Right lobe of liver (tissue), 6 donors: ENCODE measurements at places on chromosomes 12 and 14. TPM values are rescaled to one million over a fixed set of nuclear protein-coding genes. Genes with fewer than 3 reads are reported as not detected.
A peak's percentile ranks its signal among the peaks of the same experiment; 100 is the strongest.

The PLEKHD1 gene
- total RNA-seq, result not detected

The OR6C6 gene
- total RNA-seq, result not detected

DNA sequence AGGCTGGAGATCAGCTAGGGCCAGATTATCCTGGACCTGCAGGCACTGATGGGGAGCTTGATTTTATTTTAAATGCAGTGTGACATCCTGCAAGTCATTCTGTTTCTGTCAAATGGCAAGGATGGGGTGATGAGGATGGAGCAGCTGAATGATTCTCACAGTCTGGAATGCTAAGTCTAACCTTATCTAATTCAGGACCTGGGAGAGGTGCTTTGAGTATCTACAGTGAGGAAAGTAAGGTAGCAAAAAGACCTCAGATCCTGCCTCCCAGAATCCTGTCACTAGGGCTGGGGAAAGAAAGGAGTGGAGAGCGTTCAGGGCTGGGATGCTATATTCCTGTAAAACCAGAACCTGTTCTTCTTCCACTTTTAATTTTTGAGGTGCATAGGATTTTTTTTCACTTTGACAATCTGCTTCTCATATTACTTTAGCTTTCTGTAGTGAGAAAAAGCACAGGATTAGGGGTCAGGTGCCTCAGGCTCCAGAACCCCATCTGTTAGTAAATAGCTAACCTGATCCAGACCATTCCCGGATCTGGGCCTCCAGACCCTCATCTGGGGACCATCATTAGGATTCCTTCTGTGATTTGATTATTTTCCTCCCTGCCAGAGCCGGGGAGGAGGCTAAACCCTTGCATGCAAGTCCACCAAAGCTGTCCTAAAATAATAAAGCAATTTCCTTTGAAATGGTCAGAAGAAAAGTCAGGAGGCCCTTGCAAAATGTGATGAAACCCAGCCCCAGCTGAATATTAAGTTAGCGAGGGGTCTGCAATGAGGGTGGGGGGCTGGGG lies 54.7 kb downstream of the ASCL1 start:
- H3K27ac ChIP-seq, result no peak overlapping the region
- no peak for DNase-seq
- no peaks in the 10 kb centered on the region for H3K4me1 ChIP-seq
- H3K4me3 ChIP-seq, result no peak overlapping the region
- no peaks in the 10 kb centered on the region for H3K36me3 ChIP-seq

DNA sequence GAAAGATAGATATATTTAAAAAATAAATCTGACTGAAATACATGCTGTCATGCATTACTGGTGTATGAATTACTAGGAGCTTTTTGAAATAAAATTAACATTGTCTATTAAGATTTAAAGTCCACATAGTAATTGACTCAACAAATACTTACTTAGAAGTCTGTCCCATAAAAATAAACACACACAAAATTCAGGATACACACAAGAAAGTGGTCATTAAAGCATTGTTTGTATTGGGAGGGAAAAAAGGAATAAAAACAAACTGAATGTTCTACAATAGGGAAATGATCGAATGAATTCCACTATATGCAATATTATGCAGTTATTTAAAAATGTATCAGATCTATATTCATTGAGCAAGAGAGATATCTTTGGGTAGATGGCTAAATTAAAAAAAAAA lies 118.9 kb downstream of the SLC38A1 start:
- no peaks in the 10 kb centered on the region for H3K27me3 ChIP-seq
- no peaks in the 10 kb centered on the region for H3K36me3 ChIP-seq
- DNase-seq, result no peak

The PZP gene
- total RNA-seq, result 5.8 TPM

The LEMD3 gene
- 11.6 TPM for total RNA-seq

The KCNC2 gene
- total RNA-seq, result not detected

DNA sequence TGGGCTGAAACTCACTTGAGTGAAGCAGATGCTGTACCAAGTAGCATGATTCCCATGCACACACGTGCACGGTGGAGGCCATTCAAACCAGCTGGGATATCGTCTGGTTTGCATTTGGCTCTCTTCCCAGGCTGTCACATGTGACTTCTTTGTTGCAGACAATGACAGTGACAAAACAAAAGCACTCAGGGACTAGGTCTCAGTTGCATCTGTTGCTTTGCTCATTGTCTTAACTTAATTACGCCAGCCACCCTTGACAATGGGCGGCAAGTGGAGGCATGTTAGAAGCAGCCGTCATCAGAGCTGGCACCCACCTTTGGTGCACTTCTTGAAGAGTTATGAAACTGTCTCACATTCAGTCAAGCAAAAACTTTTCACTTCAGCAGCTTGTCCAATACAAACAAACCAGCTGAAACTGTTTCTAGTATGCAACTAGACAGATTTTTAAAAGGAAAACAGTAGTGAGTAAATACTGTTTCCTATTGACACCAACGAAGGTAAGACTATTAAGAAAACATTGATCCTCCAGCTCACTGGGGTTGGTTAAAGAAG lies 74.3 kb downstream of the IGF1 start:
- no peak for DNase-seq
- H3K36me3 ChIP-seq, result peaks cover 4% of the 10 kb centered on the region
- H3K27ac ChIP-seq, result peak overlapping the region; percentile 91
- H3K4me3 ChIP-seq, result no peak overlapping the region

GRCh38 chr14:77099425-77100167 lies 1.5 kb downstream of the CIPC start:
- no peak for DNase-seq
- H3K4me1 ChIP-seq, result peaks cover 11% of the 10 kb centered on the region
- peak overlapping the region; percentile 96 for H3K27ac ChIP-seq
- no peaks in the 10 kb centered on the region for H3K27me3 ChIP-seq

The ACVRL1 gene
- total RNA-seq, result 4.4 TPM
